ENCODE measurements at places on chromosomes 7 and 10.

- no peak for DNase-seq
Measured at GRCh38 chr7:29363636-29364425, 169.3 kb downstream of the CHN2 start.

- no peak for DNase-seq
Measured at GRCh38 chr10:7857262-7857661, 39.0 kb downstream of the TAF3 start.

DNA sequence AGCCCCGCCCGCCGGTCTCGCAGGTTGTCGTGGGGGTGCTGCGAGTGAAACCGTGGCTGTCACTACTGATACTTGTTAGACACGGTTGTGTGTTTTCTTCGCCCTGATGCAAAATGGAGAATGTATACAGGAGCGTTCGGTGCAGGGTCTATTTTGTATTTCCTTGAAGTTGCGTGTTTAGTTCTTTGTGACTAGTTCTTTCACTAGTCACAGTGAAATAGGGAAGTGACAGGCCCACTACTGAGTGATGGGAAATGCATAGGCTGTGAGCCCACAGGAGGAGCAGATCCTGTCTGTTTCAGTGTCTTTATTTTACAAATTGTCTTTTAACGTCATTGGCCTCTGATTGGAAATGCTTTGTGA is 675 bp downstream of the ABRAXAS2 start:
- peak; percentile 8 for DNase-seq

GRCh38 chr7:15504351-15504750 is 57.5 kb downstream of the AGMO start:
- DNase-seq: no peak

- DNase-seq: peak; percentile 62
Measured at GRCh38 chr7:106629516-106629915, 31.4 kb downstream of the CCDC71L start.

DNA sequence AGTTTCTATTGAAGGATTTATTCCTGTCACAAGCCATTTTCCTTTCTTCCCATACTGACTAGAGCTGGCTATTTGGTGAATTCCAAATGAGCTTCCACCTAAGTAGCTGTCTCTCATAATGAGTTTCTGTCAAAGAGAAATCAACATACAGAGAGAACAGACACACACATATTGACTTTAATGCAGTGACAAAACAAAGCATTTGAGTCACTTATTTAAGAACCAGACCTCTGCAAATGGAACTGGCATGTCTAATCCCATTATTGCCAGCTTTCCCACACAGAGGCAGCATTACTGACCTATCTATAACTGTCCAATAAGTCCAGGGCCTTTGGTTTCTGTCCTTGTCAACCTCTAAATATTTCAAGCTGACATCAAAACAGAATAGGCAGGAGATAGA is 179.3 kb upstream of the CSTF2T start:
- peak; percentile 1 for DNase-seq

- DNase-seq: peak; percentile 49
Measured at GRCh38 chr7:27300421-27300820, 57.8 kb downstream of the EVX1 start.

- DNase-seq: peak; percentile 70
Measured at GRCh38 chr10:94193466-94193924, 169.2 kb downstream of the NOC3L start.

GRCh38 chr7:81590131-81590530 is 179.7 kb downstream of the HGF start:
- no peak for DNase-seq

GRCh38 chr7:22702516-22702915 is 24.5 kb upstream of the IL6 start:
- peak; percentile 16 for DNase-seq

DNA sequence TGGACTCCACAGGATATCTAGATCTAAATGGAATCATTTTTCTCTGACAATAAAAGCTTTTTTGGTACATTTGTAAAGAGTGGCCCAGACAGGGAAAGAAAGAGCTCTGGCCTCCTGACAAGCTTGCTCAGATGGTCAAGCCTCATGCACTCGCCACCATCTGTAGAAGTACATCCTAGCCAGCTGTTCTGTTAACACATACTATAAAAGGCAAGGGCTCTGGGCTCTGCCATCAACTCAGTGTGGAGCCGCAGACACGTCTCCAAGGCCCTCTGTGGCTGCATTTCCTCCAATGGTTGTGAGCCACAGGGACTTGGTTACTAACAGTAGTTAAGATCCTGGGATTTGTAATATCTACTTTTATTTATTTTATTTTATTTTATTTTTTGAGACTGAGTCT is 70.8 kb upstream of the KDM7A start:
- no peak for DNase-seq

GRCh38 chr7:6430271-6430940 is 17.3 kb downstream of the DAGLB start:
- peak; percentile 59 for DNase-seq

- peak; percentile 60 for DNase-seq
Measured at GRCh38 chr10:112584276-112584675, 137.3 kb downstream of the VTI1A start.

GRCh38 chr7:50685135-50686065 is 97.3 kb downstream of the GRB10 start:
- no peak for DNase-seq

GRCh38 chr7:81333536-81333935 is 414.7 kb upstream of the SEMA3C start:
- no peak for DNase-seq

GRCh38 chr10:77846718-77847311 is 79.7 kb downstream of the DLG5 start:
- DNase-seq: peak; percentile 76

GRCh38 chr7:38178695-38179344 is 775 bp downstream of the STARD3NL start:
- no peak for DNase-seq

- peak; percentile 29 for DNase-seq
Measured at GRCh38 chr7:42945821-42946626, 13.8 kb downstream of the MRPL32 start.

Data from EL (cell line).